IMR-90 (cell line): ENCODE measurements at places on chromosomes 5 and 9. TPM values are rescaled to one million over a fixed set of nuclear protein-coding genes. Genes with fewer than 3 reads are reported as not detected.

DNA sequence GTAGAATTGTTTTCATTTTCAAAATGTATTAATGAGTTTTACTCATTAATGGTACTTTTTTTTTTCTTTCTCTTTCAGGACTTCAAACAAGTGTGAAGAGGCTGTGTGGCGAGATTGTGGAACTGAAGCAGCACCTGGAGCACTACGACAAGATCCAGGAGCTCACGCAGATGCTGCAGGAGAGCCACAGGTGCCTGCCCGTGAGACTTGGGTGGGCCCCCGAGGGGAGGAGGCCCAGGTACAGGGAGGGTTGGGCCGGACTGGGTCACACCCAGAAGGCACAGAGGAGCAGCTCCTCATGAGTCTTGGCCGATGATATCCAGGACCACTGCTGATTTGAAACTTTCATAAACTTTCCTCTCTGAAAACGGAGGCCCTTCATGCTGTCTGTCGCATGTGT is 35.6 kb downstream of the CEP72 start:
- no peak for DNase-seq
- no peaks in the 10 kb centered on the region for H3K27me3 ChIP-seq
- no peak overlapping the region for H3K27ac ChIP-seq
- no peak overlapping the region for H3K4me3 ChIP-seq

DNA sequence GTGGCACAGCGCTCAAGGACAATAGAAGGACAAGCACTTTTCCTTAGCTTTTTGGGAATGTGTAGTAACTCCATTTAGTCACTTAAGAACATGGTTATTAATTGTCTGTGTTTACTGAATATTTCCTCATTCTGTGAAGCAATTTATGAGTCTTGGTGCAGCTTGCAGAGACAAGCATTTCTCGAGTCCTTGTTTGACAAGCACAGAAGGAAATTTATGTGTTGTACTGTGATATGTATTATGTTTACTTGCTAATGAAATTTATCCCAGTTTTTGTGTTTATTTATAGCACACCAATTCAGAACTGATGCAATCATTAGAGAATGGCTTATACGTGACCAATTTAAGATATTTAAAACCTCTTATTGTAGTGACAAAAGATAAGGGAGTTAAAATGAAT is 168.6 kb downstream of the PRELID2 start:
- no peak for DNase-seq
- no peak overlapping the region for H3K27ac ChIP-seq
- no peaks in the 10 kb centered on the region for H3K27me3 ChIP-seq
- H3K36me3 ChIP-seq = no peaks in the 10 kb centered on the region
- no peak overlapping the region for H3K4me3 ChIP-seq
- H3K4me1 ChIP-seq = no peaks in the 10 kb centered on the region

Gene PTGS1
- total RNA-seq = 21.1 and 24.7 TPM in 2 replicates

Gene PCDHB3
- under 0.01 and 0.18 TPM in 2 replicates for total RNA-seq

Gene IDNK
- total RNA-seq = 1.4 and 1.7 TPM in 2 replicates

DNA sequence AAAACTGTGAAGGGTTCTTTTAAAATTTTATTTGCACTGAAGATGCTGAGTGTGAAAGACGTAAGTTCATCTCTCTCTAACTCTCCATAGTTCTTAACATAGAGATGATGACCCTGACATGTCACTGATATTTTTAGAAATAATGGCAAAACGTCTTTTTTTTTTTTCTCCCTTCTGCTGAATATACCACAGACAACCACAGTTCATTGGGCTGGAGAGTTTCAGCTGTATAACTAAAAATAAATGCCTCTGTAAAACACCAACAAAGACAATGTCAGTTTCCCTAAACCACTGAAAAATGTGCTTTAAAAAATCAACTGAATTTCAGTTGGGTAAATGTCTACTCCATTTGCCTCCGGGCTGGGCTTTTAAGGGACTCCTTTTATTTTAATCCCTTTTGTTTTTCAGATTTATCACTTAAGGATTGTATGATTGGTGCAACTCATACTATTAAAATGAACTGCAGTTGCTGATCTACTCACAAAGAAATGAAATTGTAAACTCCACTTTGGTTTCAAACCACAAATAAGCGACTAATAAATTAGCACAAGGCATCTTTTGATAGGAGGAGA is 830.9 kb upstream of the WWC1 start:
- no peak for DNase-seq
- H3K27ac ChIP-seq = no peak overlapping the region
- no peaks in the 10 kb centered on the region for H3K4me1 ChIP-seq
- no peaks in the 10 kb centered on the region for H3K36me3 ChIP-seq
- H3K4me3 ChIP-seq = no peak overlapping the region

DNA sequence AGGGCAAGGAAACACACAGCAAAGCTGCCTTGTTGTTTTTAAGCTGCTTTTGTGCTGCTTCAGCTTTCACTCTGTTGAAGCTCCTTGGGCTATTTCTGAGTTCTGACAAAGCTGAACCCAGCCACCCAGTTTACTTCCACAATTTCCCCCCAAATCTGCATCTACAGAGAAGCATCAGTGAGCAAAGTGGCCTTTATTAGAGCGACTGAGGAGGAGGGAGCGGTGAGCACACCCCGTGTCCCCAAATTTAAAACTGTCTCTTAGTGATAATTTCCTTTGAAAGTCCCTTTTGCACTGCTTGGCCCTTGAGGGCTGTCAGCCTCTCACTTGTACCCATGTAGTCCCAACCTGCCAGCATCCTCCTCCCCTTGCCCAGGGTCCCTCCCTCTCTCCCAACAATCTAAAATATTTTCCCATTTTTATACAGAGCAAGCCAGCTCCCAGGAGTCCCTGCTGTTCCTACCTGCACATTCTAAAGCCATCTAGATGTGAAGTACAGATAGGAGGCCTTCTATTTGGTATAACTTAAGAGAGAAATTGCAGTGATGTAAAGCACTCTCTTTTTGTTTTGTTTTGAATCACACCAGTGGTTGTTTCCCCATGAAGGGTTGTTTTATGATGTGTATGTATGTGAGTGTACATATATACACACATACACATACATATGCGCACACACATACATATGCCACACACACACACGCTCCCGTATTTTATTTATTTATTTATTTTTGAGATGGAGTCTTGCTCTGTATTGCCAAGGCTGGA is 313.5 kb downstream of the TLE4 start:
- no peaks in the 10 kb centered on the region for H3K4me1 ChIP-seq
- no peaks in the 10 kb centered on the region for H3K36me3 ChIP-seq
- no peak for DNase-seq
- no peak overlapping the region for H3K4me3 ChIP-seq

GRCh38 chr5:147483961-147484707 is 25.7 kb downstream of the DPYSL3 start:
- no peaks in the 10 kb centered on the region for H3K27me3 ChIP-seq
- peak overlapping the region; percentile 50; the same call in 1 of the 2 replicates for H3K27ac ChIP-seq
- no peaks in the 10 kb centered on the region for H3K36me3 ChIP-seq
- DNase-seq = peak; percentile 96
- no peak overlapping the region for H3K4me3 ChIP-seq
- H3K4me1 ChIP-seq = peaks cover 16% of the 10 kb centered on the region
